ENCODE measurements at places on chromosomes 2 and 18.

GRCh38 chr18:41126541-41127235 is 828.3 kb upstream of the PIK3C3 start:
- no peak for DNase-seq

DNA sequence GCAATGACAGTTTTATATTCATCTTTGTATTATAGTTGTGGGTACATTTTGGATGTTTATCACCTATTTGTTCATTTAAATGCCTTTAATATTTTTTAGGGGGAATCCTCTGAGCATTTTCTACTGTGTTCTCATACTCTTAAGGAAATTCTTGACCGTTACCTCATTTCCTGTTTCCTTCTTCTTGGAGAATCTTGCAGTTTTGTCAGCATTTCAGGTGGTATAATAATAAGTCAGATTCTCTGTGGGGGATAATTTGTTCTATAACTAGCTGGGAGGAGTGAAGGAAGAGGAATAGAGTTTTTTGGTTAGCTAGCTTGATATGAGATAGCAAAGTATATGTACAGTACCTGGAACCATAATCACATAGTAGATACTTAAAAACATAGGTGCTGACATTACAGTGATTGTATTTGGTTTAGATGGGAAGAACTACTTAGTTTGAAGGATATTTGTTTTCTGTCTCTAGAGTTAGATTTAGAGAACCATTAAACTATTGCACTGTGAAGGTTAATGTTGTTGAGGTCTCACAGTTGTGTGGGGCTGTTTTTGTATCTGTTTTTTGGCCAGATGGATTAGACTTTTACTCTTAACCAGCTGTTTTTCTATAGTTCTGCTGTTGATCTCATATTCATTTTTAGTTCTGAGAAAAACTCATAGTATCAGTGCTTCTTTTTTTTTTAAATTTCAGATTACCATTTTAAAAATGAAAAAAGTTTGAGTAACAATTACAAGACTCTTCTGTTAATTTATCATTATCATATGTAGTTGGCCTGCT is 14.2 kb downstream of the MTX2 start:
- DNase-seq = no peak

- DNase-seq = no peak
Measured at GRCh38 chr2:67243919-67244318, 153.2 kb upstream of the ETAA1 start.

DNA sequence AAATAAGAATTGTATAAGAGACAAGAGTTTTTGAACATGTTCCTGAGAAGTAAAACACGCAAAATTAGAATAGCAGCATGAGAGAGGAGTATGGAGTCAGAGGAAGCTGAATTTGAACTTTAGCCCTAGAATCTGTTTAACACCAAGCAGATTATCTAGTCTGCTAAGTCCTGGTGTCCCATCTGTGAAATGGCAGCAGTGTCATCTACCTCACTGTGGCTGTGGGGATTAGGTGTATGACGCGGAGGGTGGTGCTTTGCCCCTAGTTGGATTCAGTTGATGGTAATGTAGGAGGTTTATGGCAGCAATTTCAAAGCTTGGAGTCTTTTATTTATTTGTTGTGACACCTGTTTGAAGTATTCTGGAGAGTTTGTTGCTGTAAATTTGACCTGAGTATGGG is 79.2 kb downstream of the ZNF532 start:
- no peak for DNase-seq

DNA sequence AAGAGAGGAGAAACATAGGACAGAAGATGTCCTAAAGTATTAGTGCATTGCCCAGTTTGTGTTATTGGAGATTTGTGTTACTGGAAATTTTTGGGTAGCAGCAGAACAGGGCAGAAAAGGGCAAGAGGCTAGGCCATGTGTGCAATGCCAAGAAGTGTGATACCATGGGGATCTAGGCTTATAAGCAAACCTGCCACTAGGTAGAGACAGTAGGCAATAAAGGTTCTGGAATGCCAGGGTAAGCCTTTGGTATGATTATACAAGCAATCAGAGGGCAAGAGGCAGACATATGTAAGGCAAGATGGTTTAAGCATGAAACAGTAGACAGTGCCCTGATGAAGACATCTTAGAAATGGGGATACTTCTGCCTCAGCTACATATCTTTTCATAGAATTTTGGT is 12.3 kb upstream of the CERS6 start:
- no peak for DNase-seq

DNA sequence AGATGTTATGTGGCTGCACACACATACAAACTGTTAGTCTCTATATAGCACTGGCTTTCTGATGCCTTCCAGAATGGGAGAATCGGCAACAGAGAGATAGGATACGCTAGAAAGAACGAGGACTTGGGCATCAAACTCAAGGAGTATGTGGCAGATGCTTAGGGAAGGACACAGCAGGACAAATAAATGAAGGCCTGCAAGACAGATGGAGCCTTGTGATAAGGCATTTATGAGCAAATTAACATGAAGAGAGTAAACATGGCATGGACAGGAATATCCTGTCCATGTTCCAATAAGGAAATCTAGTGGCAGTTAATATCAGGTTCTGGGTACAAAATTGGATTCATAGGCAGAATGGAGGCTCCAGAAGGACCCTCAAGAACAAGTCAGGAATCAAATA is 136.9 kb downstream of the SLC4A10 start:
- DNase-seq = no peak

- peak; percentile 50 for DNase-seq
Measured at GRCh38 chr2:217652761-217653639, 349.8 kb downstream of the TNS1 start.

DNA sequence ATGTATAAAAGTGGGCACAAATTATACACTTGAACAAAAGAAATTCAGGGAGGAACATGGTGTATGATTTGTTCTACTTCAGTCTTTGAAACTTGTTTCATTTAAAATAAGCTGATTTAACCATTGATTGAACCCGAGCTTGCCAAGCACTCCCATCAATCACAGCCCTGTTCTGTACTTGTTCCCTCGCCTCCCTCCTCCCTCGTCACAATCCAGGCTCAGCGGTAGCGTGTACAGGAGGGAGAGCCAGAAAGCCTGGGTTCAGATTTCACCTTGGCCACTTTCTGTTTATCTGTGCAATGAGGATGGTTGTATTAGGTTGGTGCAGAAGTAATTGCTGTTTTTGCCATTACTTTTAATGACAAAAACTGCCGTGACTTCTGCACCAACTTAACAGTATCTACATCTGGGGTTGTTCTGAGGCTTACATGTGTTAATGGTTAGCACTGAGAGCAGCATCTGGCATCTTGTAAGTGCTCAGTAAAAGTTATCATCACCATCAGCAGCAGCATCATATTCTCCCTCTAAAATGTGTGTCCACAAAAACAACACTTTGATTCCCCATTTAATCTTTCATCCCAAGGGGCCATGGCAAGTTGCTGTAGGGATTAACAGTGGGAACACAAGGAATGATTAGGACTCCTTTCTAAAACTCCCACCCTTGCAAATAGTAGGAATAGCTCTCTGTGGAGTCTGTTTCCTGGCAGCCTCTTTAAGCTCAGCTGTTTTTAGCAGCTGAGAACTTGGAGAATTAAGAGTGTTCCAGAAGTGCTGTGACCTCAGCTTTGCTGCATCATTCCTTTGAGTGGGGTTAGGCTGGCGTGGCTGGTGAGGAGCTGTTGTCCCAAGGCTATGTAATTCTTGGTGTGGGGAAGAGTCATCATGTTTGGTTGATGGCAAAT is 4.7 kb downstream of the DPYSL5 start:
- DNase-seq = no peak

GRCh38 chr2:9488583-9489547 is 14.5 kb downstream of the IAH1 start:
- DNase-seq = no peak

GRCh38 chr18:9866627-9867026 is 19.1 kb upstream of the TXNDC2 start:
- no peak for DNase-seq

DNA sequence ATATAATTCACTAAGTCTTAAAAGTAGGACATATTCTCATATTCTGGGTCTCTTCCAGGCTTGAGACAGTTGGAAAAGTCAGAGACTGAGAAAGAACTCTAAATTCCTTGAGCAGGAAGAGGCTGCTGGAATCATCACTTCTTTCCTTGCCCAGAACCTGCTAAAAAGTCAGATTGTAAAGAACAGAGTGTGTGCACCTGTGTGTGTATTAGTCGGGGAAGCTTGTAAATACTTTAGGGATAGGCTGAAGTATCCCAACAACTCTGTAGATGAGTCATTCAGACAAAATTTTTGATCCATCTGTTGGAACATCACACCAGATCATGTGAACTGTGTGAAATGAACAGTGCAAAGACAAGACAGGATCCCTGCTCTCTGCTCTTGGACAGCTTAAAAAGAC is 16.1 kb downstream of the GAREM1 start:
- no peak for DNase-seq

GRCh38 chr2:33052361-33052735 is 105.6 kb downstream of the LTBP1 start:
- DNase-seq = no peak

All from NB4 (cell line).